ENCODE measurements at places on chromosomes 3 and 15.

GRCh38 chr3:21752749-21753347 is 1.8 kb upstream of the ZNF385D start:
- DNase-seq = no peak

DNA sequence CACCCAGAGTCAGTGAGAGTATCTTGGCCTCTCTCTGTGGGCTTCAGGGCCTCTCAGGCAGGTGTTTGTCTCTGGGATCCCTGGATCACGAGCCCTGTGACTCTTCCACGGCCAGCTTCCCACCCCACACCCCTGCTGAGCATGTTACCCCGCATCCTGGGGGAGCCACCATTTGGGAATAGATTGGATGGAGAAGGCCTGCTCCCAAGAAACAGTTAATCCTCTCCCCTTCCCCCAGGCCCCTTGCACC is 15.5 kb upstream of the SRP14 start:
- no peak for DNase-seq

DNA sequence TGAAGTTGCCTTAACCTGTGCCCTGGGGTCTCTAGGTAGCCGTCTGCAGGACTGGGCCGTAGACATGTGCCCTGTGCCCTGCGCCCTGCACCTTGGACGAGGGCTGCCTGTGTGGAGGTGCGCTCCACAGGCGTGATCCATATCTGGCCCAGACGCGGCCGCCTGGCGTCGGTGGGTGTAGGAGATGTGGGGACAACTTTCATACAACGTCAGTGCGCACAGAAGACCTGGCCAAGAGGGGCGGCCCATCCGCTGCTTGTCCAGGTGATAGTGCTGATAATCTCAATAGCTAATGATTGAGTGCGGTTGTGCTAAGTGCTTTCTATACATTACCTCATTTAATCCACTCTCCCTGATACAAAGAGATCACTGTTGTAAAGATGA is 665 bp upstream of the RASGRP1 start:
- DNase-seq = no peak

DNA sequence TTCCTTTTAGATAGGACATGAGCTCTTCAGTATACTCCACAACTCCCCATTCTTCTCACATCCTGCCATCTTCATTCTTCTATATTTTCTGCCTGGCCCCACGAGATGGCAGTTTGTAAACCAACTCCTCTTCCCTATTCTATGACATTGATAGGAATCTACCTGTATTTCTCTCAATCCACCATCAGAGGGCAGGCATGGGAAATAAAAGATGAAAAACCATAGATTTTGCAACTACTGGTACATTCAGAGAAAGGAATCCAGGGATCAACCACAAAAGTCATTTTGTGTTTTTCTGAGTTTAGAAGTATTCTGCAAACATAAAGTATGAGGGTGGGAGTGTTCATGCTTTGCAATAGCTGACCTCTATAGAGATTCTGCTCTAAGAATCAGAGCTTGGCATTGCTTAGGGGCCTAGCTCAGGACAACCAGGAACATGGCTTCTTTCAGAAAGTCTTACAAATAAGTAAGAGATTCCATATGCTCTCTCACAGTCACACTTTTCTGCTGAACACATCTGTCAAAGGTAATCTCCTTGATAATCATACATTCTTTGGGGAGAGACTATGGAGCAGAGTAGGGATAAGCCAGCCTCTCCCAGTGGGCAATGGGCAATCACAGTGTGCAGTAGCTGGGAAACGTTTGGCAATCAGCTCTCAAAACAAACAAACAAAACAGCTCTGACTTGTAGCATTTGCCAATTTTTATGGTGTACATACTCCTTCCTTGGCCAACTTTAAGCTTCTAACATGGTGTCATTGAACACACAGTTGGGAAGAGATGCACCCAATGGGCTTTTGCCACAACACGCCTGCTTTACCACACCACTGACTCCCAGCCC is 43.1 kb upstream of the SLC25A36 start:
- peak; percentile 71 for DNase-seq

DNA sequence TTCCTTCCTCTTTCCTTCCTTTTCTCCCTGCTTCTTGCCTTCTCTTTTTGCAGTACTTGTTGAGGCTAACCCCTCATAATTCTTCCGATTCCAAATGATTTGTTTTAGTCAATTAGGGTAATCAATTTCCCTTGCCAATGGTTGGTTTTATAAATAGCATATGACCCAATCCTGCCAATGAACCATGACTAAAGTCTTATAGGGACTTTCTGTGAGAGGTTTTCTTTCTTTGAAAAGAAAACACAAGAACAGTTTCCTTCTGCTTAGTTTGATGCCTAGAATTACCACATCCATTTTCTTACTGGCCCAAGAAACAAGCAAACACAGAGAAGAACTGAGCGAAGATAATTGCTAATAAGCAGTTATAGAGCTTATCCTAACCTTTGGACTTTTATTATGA is 292.5 kb upstream of the SATB1 start:
- DNase-seq = no peak

DNA sequence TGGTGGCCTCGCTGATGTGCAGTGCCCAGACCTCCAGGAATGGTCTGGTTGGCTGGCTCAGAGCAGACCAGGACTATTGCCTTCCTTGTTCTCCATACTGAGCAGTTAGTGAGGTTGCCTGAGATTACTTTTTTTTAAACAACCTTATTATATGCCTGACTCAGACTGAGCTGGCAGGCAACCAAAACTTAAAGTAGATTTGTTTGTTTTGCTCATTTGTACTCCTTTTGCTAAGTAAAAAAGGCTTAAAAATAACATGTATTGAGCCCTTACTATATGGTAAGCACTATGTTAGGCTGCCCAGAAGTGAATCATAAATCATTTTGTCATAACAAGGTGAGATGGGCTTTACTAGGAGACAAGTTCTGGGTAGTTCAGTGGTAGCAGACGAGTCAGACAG is 92.4 kb downstream of the GHSR start:
- peak; percentile 64 for DNase-seq

- DNase-seq = no peak
These were observed 21.0 kb upstream of the EID1 start for GRCh38 chr15:48856942-48857341.

DNA sequence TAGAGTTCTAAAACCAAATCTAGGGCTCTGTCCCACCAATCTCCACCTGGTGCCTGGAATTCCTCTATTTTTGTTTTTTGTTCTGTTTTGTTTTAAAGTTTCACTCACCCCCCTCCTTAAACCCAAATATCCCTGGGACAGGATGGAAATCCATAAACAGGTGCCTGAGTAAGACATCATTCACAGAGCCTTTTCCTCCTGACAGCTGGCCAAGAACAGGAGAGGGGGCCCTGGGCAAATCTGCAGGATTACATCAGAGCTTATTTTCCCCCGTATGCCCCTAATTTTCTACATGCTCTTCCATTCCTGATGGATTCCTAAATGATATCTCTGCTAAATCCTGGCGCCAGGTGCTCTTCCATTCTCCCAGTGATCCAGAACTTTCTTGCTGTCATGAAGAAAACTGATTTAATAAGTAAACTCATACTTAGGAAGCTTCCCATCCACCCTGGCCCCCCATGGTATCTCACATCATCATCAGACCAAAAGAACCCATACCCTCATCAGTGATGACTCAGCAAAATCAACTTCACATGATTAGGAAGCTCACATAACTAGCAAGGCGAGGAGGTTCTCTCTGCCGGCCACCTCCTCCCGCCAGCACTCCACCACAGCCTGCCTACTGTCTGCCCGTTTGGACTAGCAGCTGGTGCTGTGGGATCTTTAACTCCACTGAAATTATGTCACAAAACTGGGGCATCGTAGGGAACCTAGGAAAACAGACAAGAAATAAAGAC is 61.0 kb downstream of the LIPC start:
- DNase-seq = no peak

- no peak for DNase-seq
These were observed 54.7 kb upstream of the KLF13 start for GRCh38 chr15:31271711-31272557.

DNA sequence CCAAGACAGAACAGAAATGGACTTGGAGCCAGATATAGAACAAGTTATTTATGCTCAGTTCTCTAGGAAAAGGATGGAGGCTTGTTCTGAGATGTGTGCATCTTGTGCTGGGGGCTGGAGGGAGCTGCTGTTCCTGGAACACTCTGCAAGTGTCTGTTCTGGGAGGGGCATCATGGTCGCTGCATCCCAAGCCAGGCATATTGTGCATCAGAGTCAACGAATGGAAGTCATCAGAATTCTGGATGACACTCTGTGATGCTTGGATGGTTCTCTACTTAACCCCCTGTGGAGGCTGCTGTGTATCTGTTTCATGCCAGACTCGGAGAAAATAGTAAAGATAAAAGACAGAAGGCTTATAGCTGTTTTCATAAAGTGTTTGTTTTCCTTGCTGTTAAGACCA is 34.7 kb downstream of the RPL22L1 start:
- no peak for DNase-seq

- no peak for DNase-seq
These were observed 25.7 kb downstream of the TYRO3 start for GRCh38 chr15:41584636-41585126.

GRCh38 chr15:88256279-88257230 is at the start of gene NTRK3:
NTRK3 (minus strand) TSS chr15:88256739; CDS start chr15:88256153, 586 bp downstream.
- DNase-seq = no peak

Data from HS-5 (cell line).